ENCODE measurements at places on chromosomes 1 and 21. TPM values are rescaled to one million over a fixed set of nuclear protein-coding genes. Genes with fewer than 3 reads are reported as not detected.

The NBPF4 gene
- total RNA-seq, result not detected

The RAB25 gene
- total RNA-seq, result 3.1 TPM

The CADM3 gene
- total RNA-seq, result 18.2 TPM

The FAM131C gene
- total RNA-seq, result 0.11 TPM

The TNFSF4 gene
- 3.3 TPM for total RNA-seq

The GOLT1A gene
- total RNA-seq, result 0.50 TPM

The PRELP gene
- total RNA-seq, result 0.07 TPM

The ACTA1 gene
- total RNA-seq, result 16.2 TPM

The PRKAA2 gene
- 2.4 TPM for total RNA-seq

The KIAA1614 gene
- 0.96 TPM for total RNA-seq

The CFAP45 gene
- total RNA-seq, result 3.2 TPM

DNA sequence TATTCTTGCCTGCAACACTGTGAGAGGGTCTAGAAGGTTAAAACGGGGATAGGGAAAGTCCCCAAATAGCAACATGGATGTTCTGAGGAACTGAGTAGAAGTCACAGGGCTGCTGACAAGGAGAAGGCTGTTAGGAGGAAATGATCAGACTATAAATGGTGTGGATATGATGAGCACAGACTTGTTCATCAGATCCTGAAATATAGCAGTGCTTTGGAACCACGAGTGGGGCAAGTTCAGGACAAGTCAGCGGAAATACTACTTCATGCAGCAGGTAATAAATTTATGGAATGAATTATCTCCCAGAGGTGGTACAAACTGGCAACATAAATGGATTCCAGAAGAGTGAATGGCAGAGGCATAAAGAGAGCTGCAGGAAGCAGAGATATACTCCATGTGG is 3.2 kb upstream of the KIAA0040 start:
- peaks cover 4% of the 10 kb centered on the region for H3K4me1 ChIP-seq
- H3K27me3 ChIP-seq, result peaks cover 5% of the 10 kb centered on the region
- no peak overlapping the region for H3K27ac ChIP-seq
- H3K4me3 ChIP-seq, result no peak overlapping the region

GRCh38 chr1:225541383-225541782 is 111.5 kb downstream of the ENAH start:
- no peaks in the 10 kb centered on the region for H3K4me1 ChIP-seq
- no peak overlapping the region for H3K27ac ChIP-seq
- no peak for DNase-seq
- H3K4me3 ChIP-seq, result no peak overlapping the region

DNA sequence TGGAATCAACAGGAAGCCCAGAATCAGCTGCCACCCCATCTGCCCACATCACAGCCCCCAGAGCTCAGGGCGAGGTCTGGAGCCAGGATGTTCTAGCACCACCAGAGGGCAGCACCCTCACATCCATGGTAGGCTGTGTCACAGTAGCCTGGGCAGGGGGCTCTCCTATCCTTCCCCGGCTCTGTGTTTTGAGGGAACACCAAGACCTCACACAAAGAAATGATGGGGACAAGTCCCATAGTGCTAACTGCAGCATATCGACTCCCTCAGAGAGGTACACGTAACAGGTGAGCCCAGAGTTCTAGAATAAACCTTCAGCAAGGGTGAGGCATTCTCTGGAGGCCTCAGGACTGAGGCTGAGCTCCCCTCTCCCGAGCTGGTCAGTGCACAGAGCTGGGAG is 2.3 kb upstream of the KCNC4 start:
- H3K4me3 ChIP-seq, result no peak overlapping the region
- no peaks in the 10 kb centered on the region for H3K36me3 ChIP-seq
- peaks cover 20% of the 10 kb centered on the region for H3K27me3 ChIP-seq
- no peak for DNase-seq

DNA sequence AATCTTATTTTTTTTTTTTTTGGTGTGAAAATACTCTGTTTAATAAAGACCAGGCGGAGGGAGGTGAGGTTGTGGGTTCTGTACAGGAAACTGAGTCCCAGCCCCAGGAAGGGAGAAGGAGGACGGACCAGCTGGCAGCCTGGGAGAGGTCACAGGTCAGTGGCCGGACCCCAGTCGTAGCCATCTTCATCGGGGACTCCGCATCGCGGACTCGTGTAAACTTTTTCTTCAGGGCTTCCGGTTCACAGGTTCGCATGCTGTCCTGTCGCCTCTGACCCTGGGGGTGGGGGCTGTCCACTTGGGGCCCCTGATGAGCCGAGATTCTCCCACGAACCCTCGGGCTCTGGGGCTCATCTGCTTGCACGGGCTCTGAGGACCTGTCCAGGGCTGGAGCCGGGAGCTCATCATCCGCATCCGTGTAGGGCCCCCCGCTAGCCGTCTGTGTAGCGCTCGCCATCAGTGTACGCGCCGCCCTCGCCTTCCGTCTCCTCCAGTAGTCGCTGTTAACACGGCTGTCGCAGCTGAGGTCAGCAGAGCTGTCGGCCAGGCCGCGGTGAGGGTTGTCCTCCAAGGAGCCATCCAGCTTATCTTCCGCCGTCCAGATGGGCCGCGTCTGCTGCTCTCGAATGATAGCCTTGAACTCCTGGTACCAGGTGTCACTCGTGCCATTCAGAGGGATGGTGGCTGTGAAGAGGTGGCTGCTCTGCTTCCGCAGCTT is 975.7 kb upstream of the PRMT6 start:
- H3K27me3 ChIP-seq, result no peaks in the 10 kb centered on the region
- DNase-seq, result no peak
- H3K4me3 ChIP-seq, result no peak overlapping the region
- no peaks in the 10 kb centered on the region for H3K4me1 ChIP-seq

DNA sequence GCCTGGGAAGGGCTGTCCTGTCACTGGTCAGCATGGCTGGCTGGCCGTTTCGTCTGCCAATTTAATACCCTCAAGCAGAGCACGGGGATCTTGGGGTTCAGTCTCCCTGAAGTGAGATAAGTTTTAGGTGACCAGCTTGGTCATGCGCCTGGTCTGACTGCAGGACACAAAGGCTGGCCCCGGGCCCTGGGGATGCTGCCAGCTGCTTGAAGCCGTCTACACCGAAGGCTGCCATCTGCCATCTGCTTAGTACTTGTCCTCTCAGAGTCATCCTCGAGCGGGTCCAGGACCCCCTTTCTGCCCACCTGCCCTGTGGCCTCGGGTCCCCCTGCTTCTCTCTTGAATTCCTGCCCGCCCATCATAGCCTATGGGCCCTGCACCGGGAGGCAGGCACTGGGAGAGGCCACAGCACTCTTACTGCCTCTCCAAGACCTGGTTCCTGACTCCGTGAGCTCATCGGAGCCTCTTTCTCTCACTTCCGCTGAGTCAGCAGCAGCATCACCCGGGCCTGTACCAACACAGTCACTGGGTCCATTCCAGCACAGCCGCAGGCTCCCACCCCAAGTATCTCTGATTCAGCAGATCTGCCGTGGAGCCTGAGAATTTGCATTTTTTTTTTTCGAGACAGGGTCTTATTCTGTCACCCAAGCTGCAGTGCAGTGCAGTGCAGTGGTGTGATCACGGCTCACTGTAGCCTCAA is 7.0 kb downstream of the FBLIM1 start:
- no peak overlapping the region for H3K4me3 ChIP-seq
- no peaks in the 10 kb centered on the region for H3K27me3 ChIP-seq
- peaks cover 36% of the 10 kb centered on the region for H3K36me3 ChIP-seq
- DNase-seq, result peak; percentile 94
- H3K27ac ChIP-seq, result peak overlapping the region; percentile 40

DNA sequence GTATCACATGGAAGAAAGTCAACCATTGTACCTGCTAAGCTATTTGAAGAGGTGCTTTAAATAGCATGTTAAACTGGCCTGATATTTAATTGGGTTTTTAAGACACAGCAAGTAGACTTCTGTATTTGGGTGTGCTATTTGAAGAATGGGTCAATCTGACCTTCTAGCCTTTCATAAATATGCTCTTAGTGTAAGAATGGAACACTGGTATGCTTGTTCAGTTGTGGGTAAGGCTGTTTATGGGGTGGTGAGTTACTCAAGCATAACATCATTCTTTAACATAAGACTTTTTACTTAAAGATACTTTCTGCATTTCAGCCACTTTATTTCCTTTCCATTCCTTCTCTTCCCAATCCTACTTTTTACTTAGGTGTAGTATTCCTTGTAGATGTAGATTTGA is 21.4 kb downstream of the AHCYL1 start:
- DNase-seq, result peak; percentile 40
- no peaks in the 10 kb centered on the region for H3K27me3 ChIP-seq
- H3K4me1 ChIP-seq, result peaks cover 31% of the 10 kb centered on the region
- H3K36me3 ChIP-seq, result peaks cover 24% of the 10 kb centered on the region
- H3K27ac ChIP-seq, result no peak overlapping the region

DNA sequence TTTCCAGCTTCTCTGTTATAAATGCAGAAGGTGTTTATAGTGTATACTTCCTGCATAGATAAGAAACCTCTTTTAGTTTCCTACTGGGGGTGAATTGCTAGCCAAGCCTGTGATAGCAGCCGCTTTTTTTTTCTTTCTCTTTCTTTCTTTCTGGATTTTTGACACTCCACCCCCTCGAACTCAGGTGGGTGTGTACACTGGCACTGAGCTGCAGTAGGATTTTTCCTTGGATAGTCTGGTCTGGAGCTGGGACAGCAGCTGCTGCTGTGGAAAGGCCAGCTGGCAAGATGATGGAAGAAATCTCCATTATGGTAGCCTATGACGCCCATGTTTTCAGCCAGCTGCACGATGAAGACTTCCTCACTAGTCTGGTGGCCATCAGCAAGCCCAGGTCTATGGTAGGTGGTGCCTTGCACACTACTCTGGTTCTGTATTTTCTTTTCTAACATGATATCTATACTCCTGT is 122.5 kb upstream of the CACYBP start:
- no peaks in the 10 kb centered on the region for H3K4me1 ChIP-seq
- H3K36me3 ChIP-seq, result no peaks in the 10 kb centered on the region
- H3K4me3 ChIP-seq, result no peak overlapping the region
- no peak for DNase-seq

DNA sequence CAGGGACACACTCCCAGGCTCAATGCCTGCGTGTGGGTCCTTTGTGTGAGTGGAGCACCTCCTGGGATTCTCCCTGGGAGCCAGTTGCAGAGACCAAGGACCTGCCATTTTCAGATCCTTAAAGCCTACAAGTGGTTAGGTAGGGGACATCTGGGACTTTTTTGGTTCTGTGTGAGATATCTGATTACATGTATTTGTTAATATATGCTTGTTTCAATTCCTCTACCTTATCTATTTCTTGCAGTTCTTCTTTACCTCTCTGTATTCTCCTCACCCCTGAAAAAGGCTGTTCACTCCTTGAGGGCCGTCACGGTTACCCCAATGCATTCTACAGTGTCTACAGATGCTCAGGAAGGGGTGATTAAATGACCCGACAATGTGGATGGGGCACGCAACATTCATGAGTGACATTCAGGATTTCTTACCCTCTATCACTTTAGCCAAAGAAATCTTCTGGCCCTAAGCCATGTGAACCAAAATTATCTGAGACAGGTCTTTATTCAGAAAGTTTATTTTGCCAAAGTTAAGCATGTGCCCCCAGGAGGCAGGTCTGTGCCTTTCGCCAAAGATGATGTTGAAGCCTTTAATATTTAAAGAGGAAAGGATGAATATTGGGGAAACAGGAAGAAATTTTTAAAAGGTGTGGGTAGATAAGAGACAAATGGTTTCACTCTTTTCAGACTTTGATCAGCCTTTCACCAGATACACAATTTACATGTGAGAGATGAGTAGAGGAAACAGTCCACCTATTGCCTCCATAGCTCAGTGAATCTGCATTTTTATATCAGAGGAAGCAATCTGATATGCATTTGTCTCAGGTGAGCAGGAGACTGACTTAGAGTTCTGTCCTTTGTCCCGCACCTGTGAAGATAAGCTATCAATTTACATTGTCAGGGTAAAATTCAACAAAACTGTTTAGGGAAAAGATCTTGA is 44.6 kb upstream of the MPZL1 start:
- no peak for DNase-seq
- peaks cover 6% of the 10 kb centered on the region for H3K27me3 ChIP-seq
- H3K36me3 ChIP-seq, result no peaks in the 10 kb centered on the region
- no peak overlapping the region for H3K4me3 ChIP-seq
- H3K27ac ChIP-seq, result no peak overlapping the region

GRCh38 chr1:205326812-205327466 is 5.4 kb upstream of the NUAK2 start:
- H3K36me3 ChIP-seq, result no peaks in the 10 kb centered on the region
- H3K27me3 ChIP-seq, result peaks cover 13% of the 10 kb centered on the region
- DNase-seq, result no peak
- H3K27ac ChIP-seq, result no peak overlapping the region

GRCh38 chr1:32695098-32695904 is 7.3 kb downstream of the SYNC start:
- peaks cover 18% of the 10 kb centered on the region for H3K36me3 ChIP-seq
- no peak overlapping the region for H3K4me3 ChIP-seq
- peak; percentile 78 for DNase-seq
- H3K4me1 ChIP-seq, result peaks cover 15% of the 10 kb centered on the region
- H3K27me3 ChIP-seq, result no peaks in the 10 kb centered on the region

GRCh38 chr1:9183898-9184297 is 50.7 kb upstream of the H6PD start:
- no peak for DNase-seq
- H3K36me3 ChIP-seq, result peaks cover 10% of the 10 kb centered on the region
- peaks cover 37% of the 10 kb centered on the region for H3K4me1 ChIP-seq
- H3K4me3 ChIP-seq, result peak overlapping the region; percentile 72

GRCh38 chr1:21072721-21073120 is 104.0 kb downstream of the EIF4G3 start:
- H3K36me3 ChIP-seq, result no peaks in the 10 kb centered on the region
- no peaks in the 10 kb centered on the region for H3K27me3 ChIP-seq
- H3K4me1 ChIP-seq, result peaks cover 13% of the 10 kb centered on the region
- H3K27ac ChIP-seq, result no peak overlapping the region
- peak; percentile 75 for DNase-seq
- H3K4me3 ChIP-seq, result no peak overlapping the region

DNA sequence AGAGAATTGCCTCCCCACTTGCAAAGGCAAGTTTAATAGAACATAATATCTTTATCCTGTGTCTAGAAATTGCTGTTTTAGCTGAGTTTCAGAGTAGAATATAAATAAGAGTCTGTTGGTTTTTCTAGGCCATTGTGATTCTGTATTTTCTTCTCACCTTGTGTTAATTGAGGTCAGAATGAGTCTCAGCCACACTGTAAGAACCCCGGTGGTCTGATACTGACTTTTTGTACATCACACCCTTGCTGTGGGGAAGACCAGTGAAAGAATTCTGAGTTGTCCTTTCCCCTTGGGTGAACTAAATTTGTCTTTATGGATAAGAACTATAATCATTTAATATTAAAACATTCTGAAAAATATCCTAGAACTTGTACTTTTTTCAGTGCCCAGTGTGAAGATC is 6.8 kb downstream of the HIPK1 start:
- H3K27me3 ChIP-seq, result no peaks in the 10 kb centered on the region
- peaks cover 7% of the 10 kb centered on the region for H3K36me3 ChIP-seq
- H3K4me3 ChIP-seq, result no peak overlapping the region
- H3K4me1 ChIP-seq, result peaks cover 13% of the 10 kb centered on the region
- no peak for DNase-seq

GRCh38 chr1:85321237-85321964 is 45.0 kb upstream of the BCL10 start:
- peak; percentile 79 for DNase-seq
- peaks cover 56% of the 10 kb centered on the region for H3K4me1 ChIP-seq
- peak overlapping the region; percentile 93 for H3K27ac ChIP-seq
- no peaks in the 10 kb centered on the region for H3K27me3 ChIP-seq
